Inflammatory macrophage (primary cell): ENCODE measurements at places on chromosomes 11 and 22.

DNA sequence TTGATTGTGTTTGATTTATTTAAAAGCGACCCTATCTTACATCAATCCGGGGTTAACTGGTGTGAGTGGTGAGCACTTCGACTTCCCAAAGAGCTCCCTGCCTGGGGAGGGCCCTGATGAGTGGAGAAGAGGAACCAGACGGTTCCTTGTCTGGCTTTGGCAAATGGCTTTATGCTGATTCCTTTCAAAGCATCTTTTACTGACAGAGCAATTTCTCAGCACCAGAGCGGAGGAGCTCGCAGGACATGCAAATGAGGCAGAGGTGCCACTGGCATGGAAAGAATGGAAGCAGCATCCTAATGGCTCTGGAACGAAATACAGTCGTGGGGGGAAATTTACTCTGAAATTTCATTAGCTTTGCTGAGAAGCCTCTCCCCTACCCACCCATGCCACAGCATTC, 410.9 kb upstream of the B3GAT1 start:
- no peak for DNase-seq

GRCh38 chr11:114400915-114401223, 403 bp downstream of the RBM7 start:
- DNase-seq, result no peak

DNA sequence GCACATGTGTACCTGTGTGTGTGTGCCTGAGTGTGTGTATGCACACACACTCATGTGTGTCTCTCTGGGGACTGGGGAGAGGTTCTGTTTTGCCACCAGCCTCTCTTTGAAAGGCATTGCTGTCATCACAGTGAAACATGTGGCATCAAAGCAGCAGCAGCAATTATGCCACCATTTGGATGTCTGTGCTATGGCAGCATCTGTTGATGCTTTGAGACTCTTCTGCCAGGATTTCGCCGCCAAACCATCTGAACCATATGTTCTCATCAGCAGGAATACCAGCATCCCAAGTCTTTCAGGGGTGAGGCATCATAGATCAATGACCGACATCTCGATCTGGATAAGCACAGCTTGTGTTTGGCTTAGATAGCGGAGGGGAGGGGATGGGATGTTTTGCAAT, 168.6 kb downstream of the FAT3 start:
- no peak for DNase-seq

GRCh38 chr22:49824185-49824925, 3.3 kb downstream of the BRD1 start:
- DNase-seq, result no peak

DNA sequence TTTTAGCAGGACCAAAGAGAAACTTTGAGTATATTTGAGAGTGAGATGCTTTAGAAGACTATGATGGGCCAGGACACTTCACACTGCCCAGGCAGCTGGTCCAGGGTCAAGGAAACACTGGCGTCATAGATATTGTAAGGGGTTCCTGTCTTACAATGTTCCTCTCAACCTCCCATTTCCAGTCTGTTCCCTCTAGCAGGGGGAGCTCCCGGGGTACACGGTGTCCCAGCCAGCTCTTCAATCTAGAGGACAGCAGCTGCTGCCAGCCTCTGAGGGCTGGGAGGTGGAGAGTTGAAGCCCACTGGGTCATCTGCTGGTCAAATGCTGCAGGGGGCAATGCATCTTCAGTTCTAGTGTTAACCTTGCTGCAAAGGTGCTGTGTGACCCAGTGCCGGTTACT, 40.7 kb upstream of the TIMP3 start:
- no peak for DNase-seq

GRCh38 chr11:8907116-8907515, 3.9 kb upstream of the AKIP1 start:
- no peak for DNase-seq

DNA sequence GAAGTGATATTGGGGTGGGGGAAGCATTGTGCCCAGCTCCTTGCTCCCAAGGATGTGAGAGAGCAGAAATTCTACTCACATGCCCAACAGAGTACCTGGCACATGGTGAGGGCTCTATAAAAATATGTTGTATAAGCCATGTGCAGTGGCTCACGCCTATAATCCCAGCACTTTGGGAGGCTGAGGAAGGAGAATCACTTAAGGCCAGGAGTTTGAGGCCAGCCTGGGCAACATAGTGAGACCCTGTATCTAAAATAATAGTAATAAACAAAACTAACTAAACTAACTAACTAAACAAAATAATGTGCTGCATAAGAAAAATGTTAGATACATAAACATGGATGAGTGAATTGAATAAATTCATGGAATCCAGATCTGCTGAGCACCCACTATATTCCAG, 33.2 kb upstream of the LRRC32 start:
- DNase-seq, result no peak

- no peak for DNase-seq
These were observed 130.4 kb upstream of the PARVA start for GRCh38 chr11:12246989-12247388.

- DNase-seq, result no peak
These were observed 7.8 kb downstream of the KCNA4 start for GRCh38 chr11:30009060-30009459.

GRCh38 chr22:46499805-46500189, 37.6 kb downstream of the CELSR1 start:
- DNase-seq, result no peak

- DNase-seq, result no peak
These were observed 51.2 kb upstream of the ELF5 start for GRCh38 chr11:34564807-34565241.

DNA sequence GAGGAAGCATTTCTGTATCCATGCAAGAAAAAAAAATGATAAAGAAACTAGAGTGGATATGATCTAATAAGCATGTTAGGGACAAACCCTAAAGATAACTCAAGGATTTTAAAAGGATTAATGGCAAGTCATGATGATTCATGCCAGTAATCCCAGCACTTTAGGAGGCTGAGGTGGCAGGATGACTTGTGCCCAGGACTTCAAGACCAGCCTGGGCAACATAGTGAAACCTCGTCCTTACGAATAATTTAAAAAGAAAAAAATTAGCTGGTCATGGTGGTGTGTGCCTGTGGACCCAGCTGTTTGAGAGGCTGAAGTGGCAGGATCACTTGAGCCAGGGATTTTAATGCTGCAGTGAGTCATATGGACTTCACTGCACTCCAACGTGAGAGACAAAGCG, 145.5 kb upstream of the BLID start:
- DNase-seq, result no peak

DNA sequence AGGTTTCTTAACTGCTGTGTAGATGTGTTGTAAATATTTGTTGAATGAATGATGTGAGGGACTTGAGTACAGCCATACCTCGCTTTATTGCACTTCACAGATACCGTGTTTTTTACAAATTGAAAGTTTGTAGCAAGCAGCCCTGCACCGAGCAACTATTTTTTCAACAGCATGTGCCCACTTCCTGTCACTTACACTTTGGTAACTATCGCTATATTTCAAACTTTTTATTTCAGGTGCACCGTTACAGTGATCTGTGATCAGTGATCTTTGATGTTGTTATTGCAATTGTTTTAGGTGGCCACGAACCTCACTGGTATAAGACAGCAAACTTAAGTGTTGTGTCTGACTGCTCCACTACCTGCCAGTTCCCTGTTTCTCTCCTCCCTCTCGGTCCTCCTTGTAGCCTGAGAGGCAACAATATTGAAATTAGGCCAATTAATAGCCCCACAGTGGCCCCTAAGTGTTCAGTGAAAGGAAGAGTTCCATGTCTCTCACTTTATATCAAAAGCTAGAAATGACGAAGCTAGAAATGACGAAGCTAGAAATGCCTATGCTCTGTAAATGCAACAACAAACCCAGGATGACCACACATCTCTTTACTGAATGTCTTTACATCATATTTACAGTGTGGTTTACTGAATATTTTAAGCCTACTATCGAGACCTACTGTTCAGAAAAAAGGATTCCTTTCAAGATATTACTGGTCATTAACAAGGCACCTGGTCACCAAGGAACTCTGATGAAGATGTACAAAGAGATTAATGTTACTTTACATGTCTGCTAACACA, 1.0 kb downstream of the SFI1 start:
- DNase-seq, result no peak

- no peak for DNase-seq
These were observed 52.5 kb upstream of the SYN3 start for GRCh38 chr22:33110562-33111163.

- DNase-seq, result no peak
These were observed 15.0 kb downstream of the POGLUT3 start for GRCh38 chr11:108483163-108483562.

DNA sequence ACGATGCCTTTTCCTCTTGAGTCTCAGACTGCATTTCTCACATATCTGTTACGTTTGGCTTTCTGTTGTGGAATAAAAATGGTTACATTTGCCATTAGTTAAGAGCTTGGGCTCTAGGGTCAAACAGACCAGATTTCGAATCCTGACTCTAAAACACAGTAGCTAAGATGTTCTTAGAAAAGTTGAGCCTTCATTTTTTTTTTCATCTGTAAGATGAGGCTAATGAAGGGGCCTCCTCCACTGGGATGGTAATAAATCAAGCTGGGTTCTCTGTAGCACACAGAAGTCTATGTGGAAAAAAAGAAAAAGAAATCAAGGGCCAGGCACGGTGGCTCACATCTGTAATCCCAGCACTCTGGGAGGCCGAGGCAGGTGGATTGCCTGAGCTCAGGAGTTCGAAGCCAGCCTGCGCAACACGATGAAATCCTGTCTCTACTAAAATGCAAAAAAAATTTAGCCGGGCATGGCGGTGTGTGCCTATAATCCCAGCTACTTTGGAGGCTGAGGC, 49.9 kb upstream of the CAPRIN1 start:
- DNase-seq, result no peak

DNA sequence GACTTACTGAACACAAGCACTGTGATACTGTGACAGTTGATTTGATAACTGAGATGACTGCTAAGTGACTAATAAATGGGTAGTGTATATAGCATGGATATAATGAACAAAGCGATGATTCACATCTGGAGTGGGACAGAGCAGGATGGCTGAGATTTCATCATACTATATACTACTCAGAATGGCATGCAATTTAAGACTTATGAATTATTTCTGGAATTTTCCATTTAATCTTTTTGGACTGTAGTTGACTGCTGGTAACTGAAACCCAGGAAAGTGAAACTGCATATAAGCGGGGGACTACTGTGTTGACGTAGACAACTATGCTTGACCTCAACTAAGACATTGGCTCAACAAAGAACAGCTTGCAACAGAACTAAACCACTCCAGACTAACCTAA, 20.0 kb upstream of the NUCB2 start:
- DNase-seq, result no peak

- no peak for DNase-seq
These were observed 30.6 kb upstream of the TSKU start for GRCh38 chr11:76752321-76753143.

GRCh38 chr11:119318240-119319135, 1.6 kb upstream of the MCAM start:
- DNase-seq, result peak; percentile 27

DNA sequence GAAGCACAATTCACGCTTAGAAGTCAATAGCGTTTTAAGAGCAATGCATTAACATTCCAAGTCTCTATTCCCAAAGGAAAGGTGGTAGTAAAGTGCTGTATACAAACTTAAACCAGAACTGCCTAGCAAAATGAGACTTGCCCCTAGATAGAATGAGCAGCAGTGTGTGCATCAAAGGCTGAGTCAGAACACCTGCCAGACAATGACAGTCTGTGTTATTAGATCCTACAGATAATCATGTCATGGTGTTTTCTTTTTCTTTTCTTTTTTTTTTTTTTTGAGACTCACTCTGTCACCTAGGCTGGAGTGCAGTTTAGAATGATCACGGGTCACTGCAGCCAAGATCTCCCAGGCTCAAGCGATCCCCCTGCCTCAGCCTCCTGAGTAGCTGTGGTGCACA, 1.6 kb downstream of the RTCB start:
- DNase-seq, result no peak

DNA sequence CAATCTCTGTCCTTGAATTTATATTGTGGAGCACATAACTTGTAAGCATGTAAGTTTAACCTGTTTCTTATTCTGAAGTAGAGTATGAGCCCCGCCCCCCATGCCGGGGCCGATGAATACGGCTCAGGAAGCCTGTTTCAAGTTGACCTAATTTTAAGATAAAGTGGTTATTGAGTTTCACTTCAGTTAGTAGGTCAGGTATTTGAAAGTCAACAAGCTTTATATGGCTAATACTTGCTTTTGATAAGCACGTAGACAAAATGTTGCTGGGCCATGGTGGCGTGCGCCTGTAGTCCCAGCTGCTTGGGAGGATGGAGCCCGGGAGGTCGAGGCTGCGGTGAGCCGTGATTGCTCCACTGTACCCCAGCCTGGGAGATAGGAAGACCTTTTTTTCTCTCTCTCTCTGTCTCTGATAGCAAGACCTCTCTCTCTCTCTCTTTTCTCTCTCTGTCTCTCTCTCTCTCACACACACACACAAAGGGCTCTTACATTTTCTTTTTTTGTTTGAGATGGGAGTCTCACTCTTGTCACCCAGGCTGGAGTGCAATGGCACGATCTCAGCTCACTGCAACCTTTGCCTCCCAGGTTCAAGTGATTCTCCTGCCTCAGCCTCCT, 14.4 kb downstream of the YWHAH start:
- DNase-seq, result no peak

- peak; percentile 64 for DNase-seq
These were observed 52.8 kb downstream of the BCR start for GRCh38 chr22:23233084-23233531.

DNA sequence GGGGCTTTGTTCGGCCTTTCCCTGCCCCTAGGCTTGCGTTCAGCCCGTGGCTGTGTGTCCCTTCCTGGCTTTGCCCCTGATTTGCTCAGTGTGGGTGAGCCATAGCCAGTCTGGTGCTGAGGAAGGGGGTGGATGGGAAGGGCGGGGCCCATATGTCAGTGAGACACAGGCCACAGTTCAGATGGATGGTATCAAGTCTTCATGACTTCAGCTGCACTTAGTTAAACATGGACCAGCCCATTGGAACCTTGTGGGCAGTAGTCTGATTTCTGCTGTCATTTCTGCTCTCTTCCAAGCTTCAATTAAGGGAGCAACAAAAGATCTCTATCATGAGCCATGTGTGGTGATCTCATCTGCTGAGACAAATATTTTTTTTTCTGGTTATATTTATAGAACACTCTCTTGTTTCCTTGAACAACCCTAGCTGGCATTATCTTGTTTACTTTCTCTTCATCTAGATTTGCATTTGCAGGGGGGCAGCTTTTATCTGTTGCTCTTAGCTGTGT, 21.6 kb upstream of the PEX26 start:
- DNase-seq, result peak; percentile 73

- DNase-seq, result no peak
These were observed 53.1 kb downstream of the PDE2A start for GRCh38 chr11:72621008-72621610.

- DNase-seq, result no peak
These were observed 12.2 kb downstream of the CABIN1 start for GRCh38 chr22:24023204-24023789.

GRCh38 chr11:68684385-68685356, at the start of gene GAL:
Gene GAL, plus strand, starts transcription at chr11:68684544. Its CDS starts 380 bp downstream, at chr11:68684924.
- no peak for DNase-seq

- no peak for DNase-seq
These were observed 921.7 kb downstream of the LRRC4C start for GRCh38 chr11:40537734-40538133.

GRCh38 chr11:64745189-64745520, 1.2 kb upstream of the RASGRP2 start:
- peak; percentile 72 for DNase-seq
